Stimulated activated CD8-positive, alpha-beta memory T cell treated with anti-CD3 and anti-CD28 coated beads, Interleukin-7, amount 100 ng/mL, for 1 hour (primary cell): ENCODE measurements at places on chromosomes 2 and 18.

GRCh38 chr2:201436141-201436540 lies 15.1 kb downstream of the TRAK2 start:
- no peak for DNase-seq

GRCh38 chr2:81647715-81648230 lies 1343.2 kb upstream of the LRRTM1 start:
- no peak for DNase-seq

DNA sequence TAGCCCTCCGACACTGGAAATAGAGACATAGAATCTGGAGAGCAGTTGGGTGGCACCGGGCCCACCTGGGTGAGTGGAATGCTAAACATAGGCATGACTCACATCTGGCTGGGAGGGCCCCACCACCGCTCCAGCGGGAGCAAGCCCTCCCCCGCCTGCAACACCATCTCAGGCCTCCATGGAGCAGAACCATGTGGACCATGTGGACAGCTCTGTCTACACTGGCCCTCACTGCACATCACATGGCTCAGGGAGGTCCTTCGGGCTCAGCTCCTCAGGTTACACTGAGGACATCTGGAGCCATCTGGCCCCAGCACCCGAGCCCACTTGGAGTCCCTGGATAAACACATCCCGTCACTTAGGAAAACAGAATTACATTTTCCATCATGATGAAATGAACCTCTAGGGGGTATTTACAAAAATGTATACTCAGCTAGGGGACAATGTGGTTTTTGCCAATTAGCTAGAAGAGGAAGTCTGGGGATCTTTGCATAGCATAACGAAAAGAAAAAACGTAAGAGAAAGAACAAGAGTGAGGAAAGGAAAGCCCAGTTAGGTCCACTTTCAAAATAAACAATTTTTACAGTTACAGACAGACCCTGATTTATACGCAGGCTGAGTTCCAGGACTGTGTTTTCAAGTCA lies 30.7 kb upstream of the MLPH start:
- no peak for DNase-seq

GRCh38 chr2:99597616-99598015 lies 107.8 kb upstream of the REV1 start:
- DNase-seq = no peak

DNA sequence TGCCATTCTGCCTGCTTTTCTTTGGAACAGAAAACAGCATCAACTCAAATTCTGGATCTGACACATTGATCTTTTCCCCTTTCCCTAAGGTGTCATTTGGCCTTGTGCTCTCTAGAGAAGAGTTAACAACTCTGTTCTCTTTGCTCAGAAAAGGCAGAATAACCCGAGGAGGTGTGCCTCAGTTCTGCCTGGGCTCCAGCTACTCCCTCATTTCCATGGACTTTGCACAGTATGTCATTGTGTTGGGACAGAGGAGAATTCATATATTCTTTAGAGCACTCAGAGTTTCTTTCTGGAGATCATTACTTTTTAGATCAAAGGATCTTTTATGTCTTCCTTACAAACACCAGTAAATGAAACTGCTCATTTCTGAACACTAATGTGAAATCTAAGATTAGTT lies 249.1 kb downstream of the PHLPP1 start:
- no peak for DNase-seq

GRCh38 chr2:74694281-74694680 lies 40.2 kb downstream of the SEMA4F start:
- DNase-seq = no peak

DNA sequence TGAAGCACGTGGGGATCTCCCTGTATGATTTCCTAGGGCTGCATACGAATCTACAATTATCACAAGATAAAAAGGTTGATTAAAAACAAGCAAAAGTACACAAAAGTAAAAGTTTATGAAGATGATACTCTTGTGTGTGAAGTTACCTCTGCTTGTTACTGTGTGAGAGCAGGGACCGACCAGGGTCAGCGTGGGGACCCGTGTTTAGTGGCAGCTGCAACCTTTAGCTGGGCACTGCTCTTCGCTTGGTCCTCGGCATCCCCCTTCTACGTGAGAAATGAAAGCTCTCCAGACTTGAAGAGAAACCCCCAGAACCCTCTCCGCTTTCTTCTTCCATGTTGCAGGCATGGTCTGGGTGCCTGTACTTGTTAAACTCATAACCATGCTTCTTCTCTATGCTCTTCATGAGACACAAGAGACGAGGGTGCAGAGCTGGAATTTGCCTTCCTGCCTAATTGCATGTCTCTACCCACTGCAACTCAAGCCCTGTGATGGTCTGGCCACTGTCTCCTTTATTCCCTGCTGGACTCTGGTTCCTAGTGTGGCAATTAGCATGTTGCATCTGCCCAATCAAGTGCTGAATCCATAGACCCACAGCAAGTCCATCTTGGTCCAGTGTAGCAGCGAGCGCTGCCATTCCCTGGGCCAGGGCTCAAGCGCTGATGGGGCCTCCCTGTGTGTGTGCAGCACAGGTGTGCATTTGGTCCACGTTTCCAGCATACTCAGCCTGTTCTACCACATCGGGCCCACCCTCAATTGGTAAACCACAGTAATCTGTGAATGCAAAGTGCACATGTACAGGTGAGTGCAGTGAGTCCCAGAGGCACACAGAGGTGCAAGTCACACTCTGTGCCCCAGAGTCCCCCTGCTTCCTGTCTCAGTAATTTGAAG lies 88.5 kb downstream of the TWIST2 start:
- DNase-seq = no peak

GRCh38 chr2:42823744-42824453 lies 31.5 kb upstream of the HAAO start:
- no peak for DNase-seq

DNA sequence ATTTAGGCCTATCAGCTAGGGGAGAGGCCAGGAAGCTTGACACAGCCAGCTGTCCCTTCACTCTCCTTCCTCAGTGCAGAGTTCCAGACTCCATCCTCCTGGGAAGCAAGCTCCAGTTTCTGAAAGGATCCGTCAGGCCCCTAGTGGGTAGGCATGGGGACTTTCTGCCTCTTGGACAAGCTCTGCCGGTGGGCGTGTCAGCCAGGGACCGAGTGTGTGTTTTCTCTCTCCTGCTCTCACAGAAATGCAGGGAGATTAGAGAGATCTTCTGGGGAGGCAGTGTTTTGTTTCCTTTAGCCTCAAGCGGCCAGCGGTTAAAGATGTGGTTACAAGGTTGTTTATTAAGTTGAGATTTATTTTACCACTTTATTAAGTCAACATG lies 29.9 kb upstream of the OTOS start:
- DNase-seq = no peak

- no peak for DNase-seq
Observed at GRCh38 chr2:205776139-205776538, 93.8 kb downstream of the NRP2 start.

DNA sequence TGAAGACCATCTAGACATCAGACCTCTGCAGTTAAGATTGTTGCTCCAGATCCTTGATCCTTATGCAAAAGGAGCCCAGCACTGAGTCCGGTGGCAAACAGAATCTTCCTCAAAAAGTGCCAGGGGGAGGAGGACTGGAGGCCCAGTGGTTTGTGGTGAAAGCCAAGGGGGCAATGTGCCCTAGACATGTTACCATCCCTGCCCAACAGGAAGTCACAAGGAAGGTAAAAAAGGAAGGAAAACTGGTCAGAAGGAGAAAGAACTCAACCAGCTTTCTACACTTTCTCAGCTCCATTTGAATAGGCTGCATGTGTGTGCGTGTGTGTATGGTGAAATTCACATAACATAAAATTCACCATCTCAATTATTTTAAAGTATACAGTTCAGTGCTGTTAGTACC lies 25.0 kb upstream of the KDM3A start:
- DNase-seq = no peak

GRCh38 chr18:3114026-3114425 lies 101.1 kb upstream of the LPIN2 start:
- no peak for DNase-seq

DNA sequence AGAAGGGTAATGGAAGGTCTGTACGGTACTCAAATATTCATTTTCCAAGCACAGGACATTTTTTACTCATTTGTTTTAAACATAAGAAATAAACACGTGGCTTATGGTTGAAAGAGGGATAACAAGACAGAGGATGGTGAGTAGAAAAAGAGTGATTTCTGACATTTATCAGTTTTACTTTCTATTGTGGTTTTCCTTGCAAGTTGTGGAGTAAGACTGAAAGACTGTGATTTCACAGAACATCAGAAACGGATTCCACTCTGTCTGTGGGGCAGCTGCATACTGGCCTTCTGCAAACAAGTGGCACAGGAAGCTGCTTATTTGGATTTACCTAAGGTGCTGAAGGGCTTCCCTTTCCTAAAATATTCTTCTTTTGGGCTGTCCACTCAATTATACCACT lies 122.2 kb upstream of the ITGB6 start:
- no peak for DNase-seq

GRCh38 chr18:31380912-31381311 lies 4.3 kb downstream of the DSG4 start:
- DNase-seq = no peak

GRCh38 chr2:209505410-209505809 lies 81.6 kb downstream of the MAP2 start:
- DNase-seq = no peak

DNA sequence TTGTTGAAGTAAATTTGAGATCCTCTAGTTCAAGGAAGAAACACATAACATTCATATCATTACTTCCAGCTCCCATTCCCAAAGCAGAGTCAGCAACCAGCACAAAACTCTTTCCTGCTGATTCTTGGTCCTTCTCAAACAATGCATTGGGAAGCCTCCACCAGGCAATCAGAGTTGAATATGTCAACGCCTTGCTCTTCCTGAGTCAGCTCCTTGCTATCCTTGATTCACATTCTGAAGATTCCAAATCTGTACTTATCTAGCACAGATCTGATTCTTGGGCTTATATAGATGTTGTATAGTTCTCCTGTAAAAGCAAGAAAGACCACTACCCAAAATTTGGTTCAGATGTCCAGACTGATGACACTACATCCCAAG lies 29.6 kb downstream of the CFAP210 start:
- DNase-seq = no peak

GRCh38 chr18:68466672-68467071 lies 248.2 kb downstream of the TMX3 start:
- DNase-seq = no peak

DNA sequence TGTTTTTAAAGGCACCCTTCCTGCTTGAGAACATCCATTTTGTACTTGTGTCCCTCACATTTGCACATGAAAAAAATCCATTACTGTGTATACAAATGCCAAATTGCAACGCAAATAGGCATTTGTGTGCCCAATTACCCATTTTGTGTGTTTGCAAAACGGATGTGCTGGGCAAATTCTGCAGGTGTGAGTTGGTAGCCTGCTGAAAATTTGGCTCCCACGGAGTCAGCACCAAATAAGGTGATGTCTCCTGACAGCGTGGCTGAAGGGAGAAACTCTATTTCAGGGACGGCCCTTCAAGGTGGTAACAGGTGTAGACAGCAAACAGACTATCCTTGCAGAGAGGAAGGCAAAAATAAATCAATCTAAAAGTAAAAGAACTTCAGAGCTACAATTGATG lies 661.1 kb downstream of the BCL11A start:
- no peak for DNase-seq

- DNase-seq = no peak
Observed at GRCh38 chr2:6181525-6181924, 489.3 kb downstream of the SOX11 start.

DNA sequence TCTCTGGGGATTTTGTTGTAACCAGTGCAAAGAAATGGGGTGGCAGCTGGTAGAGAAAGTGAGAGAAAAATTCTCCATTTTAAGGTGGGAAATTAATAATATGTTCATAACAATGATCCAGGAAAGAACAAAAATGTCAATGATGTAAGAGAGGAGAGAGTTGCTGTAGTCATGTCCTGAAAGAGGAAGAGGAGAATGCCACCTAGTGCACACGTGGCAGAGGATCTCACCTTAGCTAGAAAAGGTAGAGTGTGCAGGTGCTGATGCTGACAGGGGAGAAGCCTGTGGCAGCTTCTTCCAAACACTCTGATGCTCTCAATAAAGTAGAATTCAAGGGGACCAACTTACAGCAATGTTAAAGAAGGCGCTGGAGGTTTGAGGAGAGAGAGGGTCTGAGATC lies 282.9 kb upstream of the PKDCC start:
- no peak for DNase-seq

GRCh38 chr2:73837847-73838585 lies 9.3 kb downstream of the STAMBP start:
- no peak for DNase-seq

DNA sequence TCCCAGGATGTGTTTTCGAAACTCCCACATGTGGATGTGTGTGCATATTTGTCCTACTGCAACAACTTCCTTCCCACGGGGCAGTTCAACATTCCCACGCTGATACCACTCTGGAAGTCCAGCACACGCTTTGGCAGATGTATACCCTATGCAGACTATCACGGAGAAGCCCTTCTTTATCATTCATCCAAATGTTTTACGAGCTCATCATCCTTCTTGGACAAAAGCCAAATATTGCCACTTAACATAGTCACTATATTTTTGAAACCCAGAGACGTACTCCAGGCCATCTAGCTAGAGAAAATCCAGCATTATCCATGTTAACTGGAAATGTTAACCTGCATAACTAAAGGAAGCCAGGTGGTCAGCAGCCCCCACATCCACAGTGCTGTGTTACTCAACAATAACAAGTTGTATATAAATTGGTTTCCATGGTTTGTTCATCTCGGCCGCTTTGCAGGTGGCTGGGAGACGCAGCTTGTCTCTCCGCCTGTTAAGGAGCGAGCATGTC lies 131.5 kb downstream of the ZNF532 start:
- no peak for DNase-seq

DNA sequence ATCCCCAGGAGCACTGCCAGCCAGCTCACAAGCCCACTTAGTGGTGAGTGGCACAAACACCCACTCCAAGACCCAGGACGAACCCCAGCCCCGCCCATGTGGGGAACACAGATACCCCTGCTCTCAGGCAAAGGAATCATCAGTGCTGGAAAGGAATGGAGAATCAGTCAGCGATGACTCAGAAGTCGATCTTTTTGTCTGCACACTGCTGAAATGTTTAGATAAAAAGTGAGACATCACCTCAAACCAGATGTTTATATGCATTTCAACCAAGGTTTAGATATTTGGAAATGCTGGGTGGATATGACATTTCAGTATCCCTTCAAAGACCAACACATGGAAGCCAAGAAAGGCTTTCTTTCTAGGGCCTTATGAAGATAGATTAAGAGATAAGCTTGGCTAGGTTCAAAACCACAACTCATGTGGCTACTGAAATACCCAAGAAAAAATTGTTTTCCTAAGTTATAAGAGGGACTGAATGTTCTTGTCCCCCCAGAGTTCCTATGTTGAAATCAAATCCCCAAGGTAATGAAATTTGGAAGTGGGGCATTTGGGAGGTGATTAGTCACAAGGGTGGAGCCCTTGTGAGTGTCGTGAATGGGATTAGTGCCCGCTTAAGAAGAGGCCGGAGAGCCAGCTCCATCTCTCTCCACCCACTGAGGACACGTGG lies 43.7 kb downstream of the POU3F3 start:
- no peak for DNase-seq

DNA sequence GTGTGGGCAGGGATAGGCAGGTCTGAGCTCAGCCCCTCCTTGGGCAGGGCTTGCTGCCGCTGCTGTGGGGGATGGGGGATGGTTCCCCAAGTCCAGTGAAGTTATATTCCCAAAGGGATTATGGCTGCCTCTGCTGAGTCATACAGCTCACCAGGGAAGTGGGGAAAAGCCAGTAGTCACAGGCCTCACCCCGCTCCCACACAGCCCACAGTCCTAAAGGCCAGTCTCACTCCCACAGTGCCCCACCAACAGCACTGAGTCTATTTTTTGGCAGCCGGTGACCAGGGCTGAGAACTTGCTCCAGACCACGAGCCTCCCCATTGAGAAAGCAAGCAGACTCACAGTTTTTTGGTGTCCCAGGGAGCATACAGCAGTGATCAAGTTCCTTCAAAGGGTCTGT lies 173.3 kb downstream of the OSR1 start:
- no peak for DNase-seq

GRCh38 chr2:191635333-191636234 lies 42.4 kb upstream of the NABP1 start:
- DNase-seq = no peak
